ENCODE measurements at places on chromosomes 3 and 15. TPM values are rescaled to one million over a fixed set of nuclear protein-coding genes. Genes with fewer than 3 reads are reported as not detected.

C3orf62 gene
- total RNA-seq = 4.7 TPM

ZDHHC23 gene
- total RNA-seq = 20.1 TPM

DNA sequence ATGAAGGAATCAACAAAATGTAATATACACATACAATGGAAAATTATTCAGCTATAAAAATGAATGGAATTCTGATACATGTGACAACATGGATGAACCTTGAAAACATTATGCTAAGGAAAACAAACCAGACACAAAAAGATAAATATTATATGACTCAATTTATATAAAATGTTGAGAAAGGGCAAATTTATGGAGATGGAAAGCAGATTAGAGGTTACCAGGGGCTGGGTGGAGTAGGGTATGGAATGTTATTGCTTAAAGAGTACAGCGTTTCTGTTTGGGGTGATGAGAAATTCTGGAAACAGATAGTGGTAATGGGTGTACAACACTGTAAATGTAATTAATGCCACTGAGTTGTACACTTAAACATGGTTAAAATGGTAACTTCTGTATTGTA lies 50.9 kb downstream of the EMC4 start:
- DNase-seq = no peak

GRCh38 chr3:48268381-48268935 lies 27.6 kb downstream of the ZNF589 start:
- peak; percentile 75 for DNase-seq

DNA sequence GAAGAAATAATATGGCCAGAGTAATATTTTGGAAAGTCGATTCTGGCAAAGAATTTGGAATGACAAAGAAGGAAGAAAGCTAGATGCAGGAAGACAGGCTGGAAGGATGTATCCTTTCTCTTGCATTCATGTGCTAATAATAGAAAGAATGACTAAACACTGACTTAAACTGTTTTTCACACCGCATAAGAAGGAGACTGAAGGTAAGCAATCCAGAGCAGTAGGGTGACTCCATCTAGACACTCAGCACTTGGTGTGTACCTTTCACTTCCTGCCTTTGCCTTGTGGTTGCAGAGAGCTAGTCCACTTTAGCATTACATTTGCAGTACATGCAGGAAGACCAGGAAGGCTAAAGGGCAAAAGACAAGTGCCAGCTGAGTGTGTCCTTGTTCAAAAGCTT lies 234.6 kb downstream of the RBMS3 start:
- DNase-seq = no peak

DNA sequence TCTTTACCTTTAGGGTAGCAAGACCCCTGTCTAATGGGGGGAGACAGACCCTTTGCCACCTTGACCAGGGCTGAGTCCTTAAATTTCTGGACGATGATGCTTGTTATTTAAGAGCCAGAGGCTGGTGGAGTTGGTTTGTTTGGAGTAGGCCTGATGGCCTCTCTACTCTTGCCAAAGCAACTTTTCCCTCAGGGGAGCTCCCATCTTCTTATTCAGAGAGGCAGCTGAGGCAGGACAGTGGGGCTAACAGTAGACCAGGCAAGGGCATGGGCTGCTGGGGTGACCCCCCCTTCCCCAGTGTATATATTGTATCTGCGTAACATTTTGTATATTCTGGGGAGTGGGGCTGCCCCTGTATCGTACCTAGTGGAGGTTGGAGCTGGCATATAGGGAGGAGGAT lies 10.3 kb downstream of the RPS17 start:
- DNase-seq = no peak

DNA sequence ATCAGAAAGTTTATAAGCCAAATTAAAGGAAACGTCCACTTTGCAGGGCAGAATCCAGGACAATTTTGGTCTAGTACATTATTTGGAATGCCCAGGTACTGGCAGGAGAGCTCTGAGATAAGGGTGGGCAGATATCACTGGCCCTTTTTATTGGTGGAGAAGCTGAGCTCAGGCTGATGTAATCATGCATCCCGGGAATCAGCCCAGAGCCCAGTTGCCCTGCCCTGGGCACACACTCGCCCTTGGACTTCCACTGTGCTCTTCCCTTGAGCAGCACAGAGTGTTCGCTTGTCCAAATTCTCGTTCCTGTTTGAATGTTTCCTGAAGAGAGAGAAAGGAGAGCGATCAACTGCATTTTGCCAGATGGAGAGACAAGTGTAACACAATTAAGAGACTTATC lies 3.7 kb downstream of the AQP9 start:
- DNase-seq = no peak

GRCh38 chr3:47380026-47380600 lies 708 bp upstream of the PTPN23 start:
- no peak for DNase-seq

DNA sequence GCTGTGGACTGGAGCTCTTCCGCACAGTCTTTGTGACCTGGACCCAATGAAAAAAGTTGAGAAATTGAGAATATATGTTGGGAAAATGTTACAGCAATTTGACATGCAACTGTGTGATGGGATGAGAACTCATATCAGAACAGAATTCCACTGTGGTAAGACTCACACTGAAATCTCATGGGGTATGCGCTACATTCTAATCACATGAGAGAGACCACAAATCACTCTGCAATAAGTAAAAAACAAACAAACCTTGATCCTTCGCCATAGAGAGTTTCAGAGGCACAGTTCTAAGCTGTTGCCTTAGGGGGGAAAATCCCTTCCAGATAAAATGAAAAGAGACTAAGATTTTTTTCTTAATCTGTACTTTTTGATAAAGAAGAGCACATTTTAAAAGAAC lies 37.3 kb downstream of the LMCD1 start:
- DNase-seq = no peak

GRCh38 chr3:49362561-49362960 lies 4.4 kb upstream of the GPX1 start:
- DNase-seq = no peak

GRCh38 chr3:83523470-83524073 lies 1435.2 kb upstream of the CADM2 start:
- DNase-seq = no peak

LRRC34 gene
- total RNA-seq = 4.0 TPM

DNA sequence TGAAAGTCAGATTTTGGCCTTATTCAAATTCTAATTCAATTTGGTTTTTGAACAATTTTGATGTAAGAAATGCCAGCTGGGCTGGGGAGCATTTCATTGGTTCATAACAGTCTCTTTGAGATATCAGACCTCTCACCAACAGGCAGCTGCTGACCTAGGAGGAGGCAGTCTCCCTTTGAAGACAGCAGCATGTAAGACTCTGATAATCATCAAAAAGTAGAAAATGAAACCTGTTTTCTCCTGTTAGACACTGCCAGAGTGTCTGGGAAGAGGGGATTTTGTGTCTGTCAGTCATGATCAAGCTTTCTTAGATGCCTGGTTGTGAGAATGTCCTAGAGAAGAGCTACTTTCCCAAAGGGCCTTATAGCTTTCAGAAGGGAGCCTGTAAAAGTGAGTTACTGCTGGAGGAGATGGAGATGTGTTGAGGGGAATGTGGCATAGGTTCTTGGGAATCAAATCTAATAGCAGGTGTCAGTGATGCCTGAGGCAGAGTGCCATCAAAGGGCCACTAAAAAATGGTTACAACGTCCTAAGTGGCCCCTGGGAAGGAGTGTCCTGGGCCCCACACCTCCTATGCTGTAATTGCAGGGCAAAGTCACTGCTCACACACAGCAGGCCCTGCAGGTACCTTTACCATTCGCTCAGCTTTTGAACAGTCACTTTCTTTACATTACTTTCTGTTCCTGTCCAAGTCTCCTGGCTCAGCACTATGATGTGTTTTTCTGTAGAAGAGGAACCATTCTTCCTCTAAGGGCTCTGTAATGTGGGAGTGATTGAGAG lies 43.1 kb downstream of the FSTL1 start:
- no peak for DNase-seq

SCG5 gene
- total RNA-seq = 1.3 TPM

GRCh38 chr15:81297147-81297572 lies 26.8 kb downstream of the STARD5 start:
- DNase-seq = no peak

REC114 gene
- not detected for total RNA-seq

GRCh38 chr3:194446172-194446571 lies 40.6 kb downstream of the ATP13A3 start:
- no peak for DNase-seq

ARL14 gene
- total RNA-seq = 0.31 TPM

DNA sequence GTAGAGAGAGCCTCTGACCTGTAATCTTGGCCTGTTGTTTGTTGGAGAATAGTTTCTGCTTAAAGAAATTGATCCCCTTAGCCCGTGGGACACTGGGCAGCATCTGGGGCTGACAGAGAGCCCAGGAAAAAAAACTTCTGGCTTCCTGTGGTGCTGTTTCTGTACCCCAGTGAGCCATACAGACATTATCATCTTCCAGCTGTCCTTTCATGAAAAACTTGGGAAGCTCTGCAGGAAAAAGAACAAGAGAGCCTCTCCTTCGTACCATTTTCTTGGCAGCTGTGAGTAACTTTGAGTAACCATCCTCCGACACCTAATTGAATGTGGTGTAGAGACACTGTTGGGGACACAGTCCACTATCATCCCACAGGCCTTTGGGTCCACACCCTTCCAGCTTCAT lies 333.0 kb downstream of the SHQ1 start:
- no peak for DNase-seq

- no peak for DNase-seq
Observed at GRCh38 chr15:87707566-87708130, 548.9 kb downstream of the NTRK3 start.

GRCh38 chr15:53589520-53590057 lies 169.9 kb downstream of the WDR72 start:
- no peak for DNase-seq

GCNT3 gene
- 14.8 TPM for total RNA-seq

GRCh38 chr3:100256731-100257151 lies 4.1 kb upstream of the TBC1D23 start:
- no peak for DNase-seq

GRCh38 chr3:155594526-155595187 lies 150.2 kb downstream of the PLCH1 start:
- no peak for DNase-seq

DNA sequence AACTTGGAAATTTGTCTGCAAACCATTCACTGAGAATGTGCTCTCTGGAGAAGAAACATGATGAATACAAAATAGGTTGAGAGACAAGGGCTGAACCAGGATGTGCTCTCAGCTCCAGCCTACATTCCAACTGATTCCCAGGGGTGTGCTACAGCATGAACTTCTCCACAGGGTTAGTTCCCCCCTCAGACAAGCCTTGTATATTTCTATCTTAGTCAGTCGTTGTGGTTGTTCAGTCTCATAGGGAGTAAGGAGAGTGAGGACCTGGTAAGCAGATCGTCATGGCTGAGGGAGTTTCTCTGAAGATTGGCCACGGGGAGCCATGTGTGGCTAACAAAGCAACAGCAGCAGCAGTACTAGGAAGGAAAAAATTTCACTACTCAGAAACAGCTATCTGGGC lies 919.7 kb upstream of the CADM2 start:
- DNase-seq = no peak

- no peak for DNase-seq
Observed at GRCh38 chr15:40006003-40006402, 33.0 kb downstream of the SRP14 start.

GRCh38 chr15:48017747-48018146 lies 103.0 kb upstream of the SLC24A5 start:
- DNase-seq = no peak

DNA sequence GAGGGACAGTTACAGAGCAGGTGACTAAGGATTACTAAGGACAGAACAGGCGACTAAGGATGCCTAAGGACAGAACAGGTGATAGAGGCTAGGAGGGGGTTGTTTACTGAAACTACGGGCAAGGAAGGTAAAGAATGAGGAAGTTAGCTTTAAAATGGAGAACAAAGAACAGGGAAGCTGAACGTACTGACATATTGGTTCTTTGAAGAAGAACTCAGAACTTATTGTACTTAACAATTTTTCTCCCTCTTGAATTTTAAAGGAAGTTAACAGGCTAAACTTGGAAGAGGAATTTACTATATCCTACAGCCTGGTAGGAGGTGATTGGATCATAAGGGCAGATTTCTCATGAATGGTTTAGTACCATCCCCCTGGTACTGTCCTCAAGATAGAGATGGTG lies 290.2 kb downstream of the SHQ1 start:
- DNase-seq = no peak

DNA sequence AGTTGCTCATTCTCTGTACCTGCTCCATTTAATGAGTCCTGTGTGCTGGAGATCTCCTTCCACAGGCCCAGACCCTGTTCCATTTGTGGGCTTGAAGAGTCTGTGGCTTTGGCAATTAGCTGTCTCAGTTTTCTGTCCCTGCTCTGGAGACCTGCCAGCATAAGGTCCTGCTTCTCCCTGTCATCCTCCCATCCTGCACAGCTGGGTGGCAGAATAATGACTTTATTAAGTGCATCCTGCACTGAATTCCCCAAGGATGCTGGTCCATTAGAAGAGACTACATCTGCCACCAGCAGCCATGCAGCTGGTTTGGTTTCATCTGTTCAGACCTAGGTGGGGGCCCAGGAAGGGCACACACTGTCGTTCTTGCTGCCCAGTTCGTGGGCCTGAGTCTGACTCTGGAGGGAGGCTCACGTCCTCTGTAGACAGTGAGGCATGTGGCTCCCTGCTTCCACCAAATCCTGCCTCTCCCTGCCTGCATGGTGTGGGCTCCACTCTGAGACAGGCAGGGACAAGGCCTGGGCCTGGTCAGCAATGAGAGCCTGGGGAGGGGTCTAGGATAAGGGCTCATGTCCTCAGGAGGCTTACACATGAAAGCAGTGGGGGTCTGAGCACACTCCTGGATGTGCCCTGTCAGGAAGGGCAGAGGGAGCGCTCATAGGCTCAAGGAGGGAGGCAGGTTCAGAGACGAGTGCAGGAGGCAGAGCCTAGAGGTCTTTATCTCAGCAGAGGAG lies 78.4 kb upstream of the PRR23E start:
- no peak for DNase-seq

SCAANT1 gene
- not detected for total RNA-seq

OR4M2 gene
- not detected for total RNA-seq

DNA sequence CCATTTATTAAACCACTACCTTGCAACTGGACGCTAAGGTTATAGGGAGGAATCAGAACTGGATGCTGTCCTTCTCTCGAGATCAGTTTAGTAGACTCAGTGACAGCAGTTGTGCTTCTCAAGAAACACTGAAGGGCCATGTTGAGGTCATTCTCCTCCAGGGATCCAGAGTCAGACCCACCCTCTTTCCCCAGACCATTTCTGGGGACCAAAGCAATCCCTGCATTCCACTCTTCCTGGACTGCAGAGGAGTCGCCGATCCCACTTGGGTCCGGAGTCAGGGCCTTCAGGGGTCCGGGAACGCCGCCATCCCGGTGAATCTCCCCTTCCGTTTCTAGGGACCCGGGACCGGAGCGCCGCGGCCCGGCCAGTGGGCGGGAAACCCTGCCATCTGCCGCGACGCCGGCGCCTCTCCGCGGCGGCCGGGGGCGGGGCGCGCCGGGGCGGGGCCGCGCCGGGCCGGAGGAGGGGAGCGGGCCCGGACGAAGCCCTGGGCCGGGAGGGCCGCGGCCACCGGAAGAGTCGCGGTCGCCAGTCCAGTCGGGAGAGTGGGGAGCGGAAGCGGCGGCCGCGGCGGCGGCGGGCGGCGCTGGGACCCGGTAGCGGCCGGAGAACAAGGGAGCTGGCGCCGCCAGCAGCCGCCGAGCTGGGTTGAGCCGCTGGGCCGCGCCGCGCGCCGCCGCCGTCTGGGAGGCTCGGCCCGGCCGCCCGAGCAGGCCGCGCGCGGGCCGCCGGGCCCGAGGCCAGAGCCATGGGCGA lies at the start of gene DVL3:
TSS of gene DVL3 (plus strand) at position 493 of the 759 bp plus-strand sequence. CDS start at position 752, 259 bp downstream.
- DNase-seq = peak; percentile 90
